ENCODE measurements at places on chromosomes 11 and 22.

DNA sequence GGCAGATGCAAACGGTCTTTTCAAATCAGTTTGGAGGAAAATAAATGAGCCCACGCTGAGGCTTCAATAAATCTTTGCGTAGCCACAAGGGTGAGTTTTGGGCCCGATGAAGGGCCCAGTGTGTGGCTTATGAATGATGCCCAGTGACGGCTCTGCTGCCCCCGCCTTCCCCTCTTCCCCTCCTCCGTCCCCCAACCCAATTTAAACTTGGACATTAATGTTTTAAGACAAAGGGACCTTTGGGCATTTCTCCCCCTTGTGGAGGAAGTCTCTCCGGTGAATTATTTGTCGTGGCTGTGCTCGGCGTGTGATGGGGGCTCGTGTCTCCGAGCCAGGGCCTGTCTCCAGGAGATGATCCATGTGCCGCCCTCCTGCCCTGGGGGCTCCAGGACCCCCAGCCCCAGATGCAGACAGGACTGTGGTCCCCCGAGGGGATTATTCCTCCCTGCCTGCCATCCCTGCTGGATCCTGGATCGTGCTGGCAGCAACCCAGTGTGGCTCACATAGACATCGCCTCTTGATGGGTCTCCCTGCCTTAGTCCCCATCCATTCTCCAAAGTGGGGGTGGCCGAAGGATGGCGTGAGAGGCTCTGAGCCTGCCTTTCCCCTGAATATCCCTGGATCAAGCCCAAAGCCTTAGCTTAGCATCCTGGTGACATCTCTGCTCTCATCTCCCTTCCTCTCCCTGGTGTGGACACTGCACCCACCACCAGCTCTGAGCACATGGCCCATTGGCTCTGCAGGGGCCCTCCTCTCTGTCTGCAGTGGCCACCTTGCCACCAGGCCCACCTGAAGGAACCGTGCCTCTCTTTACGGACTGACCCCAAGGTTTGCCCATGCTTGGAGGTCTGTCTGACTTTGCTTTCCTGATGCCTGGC, 56.4 kb downstream of the SMIM38 start:
- no peak for DNase-seq

GRCh38 chr22:19632668-19633148, 81.6 kb upstream of the SEPTIN5 start:
- DNase-seq, result no peak

DNA sequence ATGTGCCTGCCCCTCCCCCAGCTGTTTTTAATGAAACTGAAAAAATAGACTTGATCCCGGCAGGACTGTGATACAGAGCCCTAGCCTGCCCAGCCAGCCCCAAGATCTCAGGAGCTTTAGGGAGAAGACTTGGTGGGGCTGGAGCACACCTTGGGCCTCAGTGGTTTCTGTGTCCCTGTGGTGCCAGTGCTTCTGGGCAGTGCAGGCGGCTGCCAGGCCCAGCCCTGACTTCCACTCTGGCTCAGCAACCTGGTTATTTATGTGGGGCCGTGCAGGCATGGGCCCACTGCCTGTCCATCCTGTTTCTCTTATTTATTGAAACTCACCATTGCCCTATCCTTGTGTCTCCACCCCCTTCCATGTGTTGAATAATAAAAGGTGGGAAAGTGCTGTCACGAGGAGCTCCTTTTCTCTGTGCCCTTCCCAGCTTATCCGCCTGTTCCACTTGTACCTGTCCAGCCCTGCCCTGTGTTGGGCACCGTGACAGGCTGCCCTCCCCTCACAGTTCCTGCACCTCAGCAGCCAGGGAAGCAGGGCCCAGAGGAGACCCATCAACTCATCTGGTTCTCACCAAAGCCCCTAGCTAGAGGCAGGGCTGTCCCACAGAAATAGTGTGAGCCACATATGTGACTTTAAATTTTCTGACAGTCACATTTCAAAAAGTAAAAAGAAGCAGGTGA, 20.2 kb downstream of the RELT start:
- DNase-seq, result no peak

GRCh38 chr11:120550007-120550406, 38.5 kb downstream of the GRIK4 start:
- no peak for DNase-seq

DNA sequence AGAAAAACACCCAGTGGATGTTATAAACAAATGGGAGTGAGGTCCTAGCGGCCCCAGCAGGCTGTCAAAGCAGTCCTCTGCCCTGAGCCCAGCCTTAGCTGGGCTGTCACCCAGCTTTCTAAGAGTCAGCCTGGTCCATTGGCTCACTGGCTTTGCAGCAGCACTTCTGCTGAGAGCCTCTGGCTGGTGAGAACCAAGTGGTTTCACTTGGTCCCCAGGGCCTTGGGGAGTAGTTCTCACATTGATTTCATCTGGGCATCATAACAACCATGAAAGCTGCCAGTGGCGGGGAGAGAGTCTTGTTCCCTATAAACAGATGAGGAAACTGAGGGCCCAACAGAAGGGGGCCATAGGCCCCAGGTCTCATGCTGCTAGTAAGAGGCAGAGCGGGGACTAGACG, 11.4 kb downstream of the SEC14L6 start:
- DNase-seq, result no peak

- DNase-seq, result no peak
Observed at GRCh38 chr11:108289699-108290098, 66.8 kb downstream of the ATM start.

GRCh38 chr11:117490911-117491310, 163.3 kb downstream of the CEP164 start:
- DNase-seq, result no peak

DNA sequence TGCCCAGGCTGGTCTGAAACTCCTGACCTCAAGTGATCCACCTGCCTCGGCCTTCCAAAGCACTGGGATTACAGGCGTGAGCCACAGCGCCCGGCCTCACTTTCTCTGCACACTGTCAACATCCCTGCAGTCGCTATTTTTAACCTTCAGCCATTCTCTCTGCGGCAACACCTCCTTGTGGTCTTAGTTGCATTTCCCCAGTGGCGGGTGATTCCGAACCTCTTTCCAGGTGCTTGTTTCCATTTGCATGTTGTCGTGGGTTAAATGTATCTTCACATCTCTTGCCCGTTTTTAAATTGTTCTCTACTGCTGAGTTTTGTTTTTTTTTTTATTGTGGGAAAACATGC, 2.2 kb upstream of the SCT start:
- DNase-seq, result no peak

DNA sequence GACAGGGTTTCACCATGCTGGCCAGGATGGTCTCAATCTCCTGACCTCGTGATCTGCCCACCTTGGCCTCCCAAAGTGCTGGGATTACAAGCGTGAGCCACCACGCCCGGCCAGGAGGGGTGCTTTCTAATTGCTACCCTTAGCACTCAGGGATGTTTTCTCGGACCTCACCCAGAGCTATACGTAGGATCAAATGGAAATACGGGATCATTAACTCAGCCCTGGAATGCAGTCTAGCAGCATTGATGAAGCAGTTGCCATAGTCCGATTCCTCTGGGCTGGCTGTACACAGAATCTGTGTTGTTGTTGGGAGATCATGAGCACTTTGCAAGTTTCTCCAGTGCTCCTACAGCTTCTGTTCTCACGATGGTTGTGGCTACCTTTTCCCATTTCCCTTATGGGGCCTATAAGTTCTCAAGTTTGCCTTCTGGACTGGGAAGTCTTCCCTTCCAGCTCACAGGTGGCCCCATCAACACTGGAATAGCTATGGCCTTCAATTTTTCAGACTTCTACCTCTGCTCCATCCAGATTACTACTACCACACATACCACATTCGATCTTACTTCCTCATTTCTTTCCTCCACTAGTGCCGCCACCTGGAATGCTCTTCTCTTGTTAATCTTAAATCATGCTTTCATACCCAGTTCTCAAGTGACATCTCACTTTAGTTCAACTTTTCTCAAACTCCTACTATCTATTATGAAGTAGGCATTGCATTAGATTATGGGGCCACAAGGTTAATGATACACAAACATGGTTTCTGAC, 16.1 kb upstream of the PCF11 start:
- DNase-seq, result no peak

DNA sequence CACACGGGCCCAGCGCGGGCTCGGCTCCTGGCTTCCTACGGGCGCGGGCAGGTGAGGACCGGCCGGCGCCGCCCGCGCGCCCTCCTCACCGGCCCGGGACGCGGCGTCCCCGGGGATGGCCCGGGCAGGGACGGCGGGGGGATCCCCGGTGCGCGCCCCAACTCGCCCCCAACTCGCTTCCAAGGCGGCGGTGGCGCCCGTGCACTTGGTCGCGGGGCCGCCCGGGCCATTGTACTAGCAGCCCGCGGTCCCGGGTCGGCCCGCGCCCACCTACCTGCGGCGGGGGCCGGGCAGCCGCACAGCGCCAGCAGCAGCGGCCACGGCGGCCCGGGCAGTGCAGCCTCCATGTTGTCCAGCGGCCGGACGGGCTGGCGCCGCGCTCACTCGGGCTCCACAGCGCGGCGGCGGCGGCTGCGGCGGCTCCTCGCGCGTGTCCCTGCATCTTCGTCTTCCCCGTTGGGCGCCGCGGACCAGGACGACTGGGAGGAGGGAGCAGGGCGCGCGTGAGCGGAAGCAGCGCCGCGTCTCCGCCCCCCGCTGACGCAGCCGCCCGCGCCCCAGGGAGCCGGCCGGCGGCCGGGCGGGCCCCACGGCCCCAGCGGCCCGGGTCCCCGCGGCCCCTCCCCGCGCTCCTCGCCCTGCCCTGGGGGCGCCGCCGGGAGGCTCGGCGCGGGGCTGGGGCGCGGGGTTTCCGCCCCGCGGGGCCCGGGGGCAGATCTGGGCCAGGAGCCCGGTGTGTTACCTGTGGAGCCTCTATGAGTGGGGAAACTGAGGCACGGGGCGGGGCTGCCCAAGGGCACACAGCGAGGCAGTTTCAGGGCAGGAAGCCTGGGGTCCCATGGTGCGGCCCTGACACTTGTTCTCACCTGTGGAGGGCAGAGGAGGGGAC, 159.3 kb upstream of the GRK3 start:
- peak; percentile 62 for DNase-seq

- DNase-seq, result no peak
Observed at GRCh38 chr11:18696638-18697225, 1.8 kb upstream of the TMEM86A start.

GRCh38 chr22:40415531-40416266, 45.3 kb downstream of the SGSM3 start:
- no peak for DNase-seq

DNA sequence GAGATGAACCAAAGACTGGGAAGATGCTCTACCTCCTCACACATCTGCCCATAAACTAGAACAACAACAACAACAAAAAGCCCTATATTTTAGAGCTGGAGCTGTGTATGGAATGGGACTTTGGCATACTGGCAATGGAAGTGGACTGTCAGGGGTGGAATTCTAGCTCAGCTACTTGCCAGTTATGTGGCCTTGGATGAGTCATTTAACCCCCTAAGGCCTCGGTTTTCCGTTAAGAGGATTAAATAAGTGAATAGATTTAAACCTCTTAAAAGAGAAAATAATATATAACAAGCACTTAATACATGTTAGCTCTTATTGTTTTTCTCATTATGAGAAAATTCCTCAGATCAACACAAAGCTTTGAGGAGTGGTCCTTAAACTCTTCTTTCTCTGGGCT, 195.0 kb downstream of the KIF18A start:
- DNase-seq, result no peak

GRCh38 chr11:9789910-9790309, 126.0 kb downstream of the SWAP70 start:
- DNase-seq, result no peak

DNA sequence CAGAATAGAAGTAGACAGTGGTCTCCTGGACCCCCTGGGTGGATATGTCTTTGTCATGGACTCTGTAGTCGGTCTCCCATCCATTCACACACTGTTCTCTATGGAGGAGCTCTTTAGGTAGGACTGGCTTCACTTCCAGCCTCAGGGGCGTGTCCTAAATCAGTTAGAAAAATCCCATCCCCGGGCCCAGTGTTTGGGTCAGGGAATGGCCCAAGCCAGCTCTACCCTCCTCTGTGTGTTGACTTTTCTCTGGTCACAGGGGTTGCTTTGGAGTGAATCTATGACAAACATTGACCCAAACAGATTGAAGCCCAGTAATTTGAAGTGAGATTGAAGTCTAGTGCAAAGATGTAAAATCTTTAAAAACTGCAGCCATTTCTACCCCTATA, 34.0 kb downstream of the WEE1 start:
- no peak for DNase-seq

- no peak for DNase-seq
Observed at GRCh38 chr22:48901324-48901723, 926.3 kb downstream of the BRD1 start.

DNA sequence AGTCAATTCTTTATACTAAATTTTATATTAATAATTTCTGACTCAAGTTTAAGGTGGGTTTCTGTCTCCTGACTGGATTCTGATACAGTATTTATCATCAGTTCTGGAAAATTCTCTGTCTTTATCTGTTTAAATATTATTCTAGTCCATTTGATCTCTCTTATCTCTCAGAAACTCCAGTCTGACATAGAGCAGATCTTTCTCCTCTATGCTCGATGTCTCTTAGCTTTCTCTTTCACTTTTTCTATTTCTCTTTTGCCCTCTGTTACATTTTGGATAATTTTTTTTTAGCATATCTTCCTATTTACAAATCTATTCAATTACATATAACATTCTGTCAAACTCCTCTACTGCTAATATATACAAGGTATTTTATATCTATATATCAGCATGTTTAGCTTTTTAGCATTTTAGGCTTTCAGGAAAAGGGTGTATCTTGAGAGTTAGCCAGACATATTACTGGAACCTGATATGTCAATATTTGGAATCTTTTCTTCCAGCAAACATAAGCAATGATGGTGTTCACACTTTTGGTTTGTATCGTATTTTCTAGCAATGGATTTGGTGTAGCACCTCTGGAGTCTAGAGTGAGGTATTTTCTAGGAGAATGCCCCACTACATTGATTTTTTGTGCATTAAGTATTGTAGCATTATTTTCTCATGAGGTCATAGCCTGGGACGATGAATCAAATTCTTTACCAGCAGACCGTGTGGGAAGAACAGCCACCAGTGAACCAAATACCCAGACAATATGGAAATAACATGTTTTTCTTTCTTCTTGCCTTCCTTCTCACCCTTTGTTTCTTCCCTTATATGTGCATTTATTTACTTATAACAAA, 4.1 kb upstream of the NNMT start:
- DNase-seq, result no peak

GRCh38 chr11:130592056-130592455, 143.6 kb downstream of the ADAMTS15 start:
- no peak for DNase-seq

DNA sequence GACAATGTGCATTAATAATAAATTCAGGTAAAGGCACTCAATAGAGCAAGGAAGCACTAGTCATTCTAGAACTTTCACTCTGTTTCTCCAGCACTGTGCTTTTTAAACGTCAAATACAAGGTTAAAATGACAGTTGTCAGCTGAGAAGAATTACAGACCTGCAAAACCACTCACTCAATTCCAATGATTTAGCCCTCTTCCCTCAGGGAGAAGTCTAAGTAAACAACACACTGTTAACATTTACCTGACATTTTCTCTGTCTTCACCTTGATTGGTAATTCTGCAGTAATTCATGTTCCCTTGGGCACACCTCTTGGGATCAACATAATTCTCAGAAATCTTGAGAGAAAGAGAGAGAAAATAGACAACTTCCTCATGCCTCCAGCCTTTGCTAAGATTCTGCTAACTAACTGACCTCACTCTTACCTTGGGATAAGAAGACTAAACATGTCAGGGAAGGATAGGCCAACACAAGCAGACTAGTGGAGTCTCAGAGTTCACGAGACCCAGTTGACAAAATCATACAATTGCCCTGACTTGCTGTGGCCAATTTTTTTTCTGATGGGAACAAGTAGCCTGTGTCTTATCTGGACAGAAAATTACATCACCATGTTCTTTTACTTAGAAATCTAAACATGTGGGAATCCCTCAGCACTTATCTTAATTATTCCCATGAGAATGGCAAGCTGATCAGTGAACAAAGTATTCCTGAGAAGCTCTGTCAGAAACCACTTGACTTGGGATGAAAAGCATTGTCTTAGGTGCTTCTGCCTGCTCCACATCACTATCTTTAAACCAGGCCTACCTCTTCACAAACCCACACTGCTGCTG, 516.8 kb upstream of the FAT3 start:
- DNase-seq, result no peak
